ENCODE measurements at places on chromosomes 1 and 21.

DNA sequence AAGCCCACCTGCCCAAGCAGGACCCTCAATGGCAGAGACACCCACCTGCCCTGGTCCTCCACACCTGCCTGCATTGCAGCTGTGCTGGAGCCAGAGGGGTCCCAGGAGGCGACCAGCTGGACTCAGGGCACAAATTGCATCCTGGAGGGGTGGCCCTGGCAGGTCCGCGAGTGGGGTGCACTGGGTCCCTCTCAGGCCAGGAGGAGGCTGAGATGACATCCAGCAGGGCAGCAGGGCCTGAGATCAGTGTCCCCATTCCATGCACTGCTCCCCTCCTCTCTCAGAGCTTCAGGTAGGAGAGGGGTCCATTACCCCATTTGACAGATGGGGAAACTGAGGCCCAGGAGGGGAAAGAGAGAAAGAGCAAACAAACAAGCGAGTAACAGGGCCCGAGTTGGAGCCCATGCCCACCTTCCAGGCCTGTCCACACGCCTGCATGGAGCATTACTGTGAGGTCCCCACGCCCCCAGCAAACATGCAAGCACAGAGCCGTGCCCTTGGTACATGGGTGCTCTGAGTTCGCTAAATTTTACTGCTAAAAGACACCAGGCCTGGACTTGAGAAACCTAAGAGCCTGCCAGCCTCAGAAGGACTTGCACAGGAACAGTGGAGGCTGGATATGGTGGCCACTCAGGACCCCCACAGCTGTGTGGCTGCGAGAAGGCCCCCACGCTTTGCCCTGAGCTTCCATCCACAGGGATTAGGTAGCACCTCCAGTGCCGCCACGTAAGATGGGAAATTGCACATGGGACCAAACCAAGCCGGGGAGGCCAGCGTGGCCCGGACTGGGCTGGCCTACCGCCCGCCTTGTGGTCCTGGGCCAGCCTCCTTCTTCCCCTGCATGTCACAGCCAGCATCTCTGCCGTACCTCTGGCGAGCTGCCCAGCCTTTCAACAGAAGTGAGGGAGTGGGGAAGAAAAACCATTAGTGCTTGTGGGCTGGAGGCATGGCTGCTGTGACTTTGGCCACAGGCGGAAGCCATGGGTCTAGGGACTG is 7.4 kb downstream of the WNT3A start:
- DNase-seq, result no peak

DNA sequence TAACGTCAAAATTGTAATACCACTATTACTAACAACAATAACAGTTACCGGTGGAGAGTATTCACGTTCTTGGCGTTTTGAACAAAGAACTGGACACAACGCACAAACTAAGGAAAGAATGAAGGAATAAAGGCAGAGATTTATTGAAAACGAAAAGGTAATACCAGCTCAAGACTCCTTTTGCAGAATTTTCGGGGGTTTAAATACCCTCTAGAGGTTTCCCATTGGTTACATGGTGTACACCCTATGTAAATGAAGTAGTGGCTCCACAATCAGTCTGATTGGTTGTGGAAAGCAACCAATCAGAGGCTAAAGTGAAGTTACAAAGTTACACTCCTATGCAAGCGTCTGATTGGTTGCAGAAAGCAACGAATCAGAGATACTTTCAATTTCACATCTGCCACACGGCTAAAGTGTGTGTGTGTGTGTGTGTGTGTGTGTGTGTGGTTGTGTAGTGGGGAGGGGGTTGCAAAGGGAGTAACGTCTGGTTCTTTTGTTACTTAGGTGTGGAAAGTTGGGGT is 1.1 kb upstream of the GTF2B start:
- DNase-seq, result peak; percentile 95

DNA sequence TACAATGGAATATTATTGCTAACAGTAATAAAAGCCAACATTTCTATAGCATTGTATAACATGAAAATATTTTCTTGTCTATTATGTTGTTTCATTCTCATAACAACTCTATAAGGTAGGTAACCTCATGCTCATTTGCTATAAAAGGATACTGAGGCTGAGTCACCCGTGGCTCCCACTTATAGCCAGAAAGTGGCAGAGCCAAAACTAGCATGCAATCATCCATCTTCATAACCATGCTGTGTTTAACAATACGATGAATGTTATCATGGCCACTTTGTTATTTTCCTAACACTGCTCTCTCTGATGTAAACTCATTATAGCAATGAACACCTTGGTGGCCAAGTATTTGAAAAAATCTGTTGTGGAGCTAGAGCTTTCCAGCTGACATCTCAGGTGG is 80.8 kb upstream of the JUN start:
- no peak for DNase-seq

- no peak for DNase-seq
Observed at GRCh38 chr1:228403231-228403631, 3.4 kb downstream of the TRIM11 start.

GRCh38 chr1:202145068-202145743 is 669 bp upstream of the ARL8A start:
- DNase-seq, result no peak

- DNase-seq, result no peak
Observed at GRCh38 chr1:209780268-209780667, 4.1 kb downstream of the C1orf74 start.

DNA sequence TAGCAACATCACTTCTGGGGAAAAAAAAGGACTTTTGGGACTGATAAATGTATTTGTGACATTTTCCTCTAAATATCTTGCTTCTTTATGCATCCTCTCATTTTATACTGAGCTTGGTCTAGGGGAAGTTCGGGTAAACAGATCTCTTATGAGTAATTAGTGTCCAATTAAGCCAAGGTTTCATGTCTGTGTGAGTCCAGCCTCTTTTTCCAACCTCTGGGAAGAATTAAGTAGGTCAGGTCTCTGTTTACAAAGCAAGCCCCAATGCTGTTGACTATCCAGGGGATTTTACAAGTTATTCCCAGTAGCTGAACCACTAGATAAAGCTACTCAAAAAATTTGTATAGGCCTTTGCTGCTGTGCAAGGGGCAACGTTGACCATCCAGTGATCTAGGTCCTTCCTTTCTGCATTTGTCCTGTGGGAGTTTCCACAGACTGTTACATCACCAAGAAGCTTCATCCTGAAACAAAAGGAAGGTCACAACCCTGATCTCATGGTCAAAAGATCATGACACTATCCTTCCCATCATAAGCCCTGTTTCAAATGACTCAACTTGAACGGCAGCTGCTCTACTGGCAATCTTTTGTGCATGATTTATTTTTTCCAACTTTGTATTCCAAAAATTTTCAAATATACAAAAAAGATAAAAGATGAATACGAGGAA is 74.3 kb downstream of the ETS2 start:
- peak; percentile 15 for DNase-seq

DNA sequence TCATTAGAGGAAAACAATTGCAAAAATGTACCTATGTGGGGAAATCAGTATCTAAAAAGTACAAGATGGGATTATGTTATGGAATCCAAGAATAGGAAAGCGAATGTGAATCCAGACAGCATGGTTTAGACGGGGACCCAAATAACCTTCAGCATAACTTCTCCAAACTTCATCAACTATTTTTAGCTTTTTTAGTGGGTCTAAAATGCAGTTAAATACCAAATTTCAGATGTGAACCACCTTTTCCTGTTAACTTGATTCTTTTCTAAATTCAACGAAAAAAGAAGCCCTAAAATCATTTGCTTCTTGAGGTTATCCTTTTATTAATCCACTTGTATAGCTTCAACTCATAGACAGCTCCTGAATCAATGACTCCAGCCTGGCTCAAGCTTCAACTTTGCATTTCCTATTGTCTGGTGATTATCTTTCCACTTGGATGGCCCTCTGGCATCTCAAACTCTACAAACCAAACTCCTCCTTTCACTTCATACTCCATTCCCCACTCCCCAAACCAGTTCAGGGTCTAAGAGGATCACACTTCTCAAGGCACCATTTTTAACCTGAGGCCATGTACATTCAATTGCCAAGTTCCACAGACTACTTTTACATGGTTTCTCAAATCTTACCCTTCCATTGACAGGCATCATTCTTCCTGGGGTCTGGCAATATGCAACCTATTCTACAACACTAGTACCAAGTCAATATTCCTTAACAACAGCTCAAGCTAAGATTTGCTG is 7.4 kb downstream of the ERRFI1 start:
- no peak for DNase-seq

GRCh38 chr1:88976235-88976634 is 16.2 kb downstream of the KYAT3 start:
- no peak for DNase-seq

- DNase-seq, result no peak
Observed at GRCh38 chr1:52263153-52263910, 102.7 kb downstream of the CC2D1B start.

DNA sequence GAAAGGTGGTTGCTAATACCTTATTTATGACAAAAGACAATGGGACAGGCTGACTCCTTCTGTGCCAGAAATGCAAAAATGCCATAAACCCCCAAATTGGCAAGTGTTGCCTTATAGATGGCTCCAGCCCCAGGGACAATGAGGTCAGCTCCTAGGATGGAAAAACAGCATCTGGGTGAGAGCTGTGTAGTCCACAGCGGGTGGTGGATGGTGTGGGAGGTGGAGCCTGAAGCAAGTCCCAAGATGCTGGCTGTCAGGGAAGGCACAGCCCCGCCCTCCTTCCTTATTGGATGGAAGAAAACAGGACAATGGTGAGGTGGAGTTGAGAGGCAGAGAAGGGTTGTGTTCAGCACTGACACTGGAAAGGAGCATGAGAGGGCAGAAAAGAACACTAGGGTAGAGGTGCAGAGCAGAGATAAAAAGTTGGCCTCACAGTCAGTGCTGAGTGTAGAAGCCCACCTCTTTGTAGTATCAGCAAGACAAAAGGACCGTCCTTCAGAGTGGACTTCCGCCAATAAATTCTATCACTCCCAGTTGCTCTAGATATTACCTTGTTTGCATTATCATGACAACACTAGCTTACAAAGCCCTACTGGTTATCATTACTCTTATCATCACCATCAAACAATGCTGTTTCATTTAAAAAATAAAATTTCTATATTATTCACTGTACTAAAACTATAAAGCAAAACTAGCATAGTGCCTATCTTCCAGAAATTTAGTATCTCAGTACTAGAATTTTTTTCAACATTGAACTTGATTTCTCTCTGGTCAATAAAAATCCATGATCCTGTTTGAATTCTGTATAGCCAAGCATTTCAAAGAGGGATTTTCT is 3.7 kb upstream of the SDE2 start:
- no peak for DNase-seq

DNA sequence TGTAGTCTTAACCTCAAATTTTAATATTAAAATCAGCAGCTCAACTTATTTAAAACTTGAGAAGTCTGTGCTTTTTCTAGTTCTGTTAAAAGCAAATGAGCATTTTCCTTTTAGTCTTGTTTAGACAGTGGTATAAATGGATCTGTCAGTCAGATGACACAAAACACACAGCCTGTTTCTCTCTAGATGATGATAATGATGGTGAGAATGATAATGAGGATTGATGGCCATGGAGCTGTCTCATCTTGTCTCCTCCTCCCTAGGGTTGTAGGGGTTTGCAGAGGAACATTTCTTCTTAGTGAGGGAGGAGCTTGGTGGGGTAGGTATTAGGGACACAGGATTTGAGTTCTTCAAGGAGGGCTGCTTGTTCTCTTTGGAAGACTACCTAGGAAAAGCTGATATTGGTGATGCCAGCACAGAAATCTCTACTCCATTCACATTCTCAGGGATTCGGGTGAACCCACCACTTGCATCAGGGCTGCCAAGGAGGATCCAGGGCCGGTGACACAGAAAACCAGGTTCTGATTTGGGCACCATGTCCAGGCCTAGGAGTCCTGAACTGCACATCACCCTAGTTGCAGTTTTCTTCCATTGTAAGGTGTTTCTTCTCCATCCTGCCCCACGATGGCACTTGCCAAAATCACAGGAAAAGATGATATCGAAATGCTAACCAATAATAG is 147.6 kb downstream of the RHOU start:
- no peak for DNase-seq

DNA sequence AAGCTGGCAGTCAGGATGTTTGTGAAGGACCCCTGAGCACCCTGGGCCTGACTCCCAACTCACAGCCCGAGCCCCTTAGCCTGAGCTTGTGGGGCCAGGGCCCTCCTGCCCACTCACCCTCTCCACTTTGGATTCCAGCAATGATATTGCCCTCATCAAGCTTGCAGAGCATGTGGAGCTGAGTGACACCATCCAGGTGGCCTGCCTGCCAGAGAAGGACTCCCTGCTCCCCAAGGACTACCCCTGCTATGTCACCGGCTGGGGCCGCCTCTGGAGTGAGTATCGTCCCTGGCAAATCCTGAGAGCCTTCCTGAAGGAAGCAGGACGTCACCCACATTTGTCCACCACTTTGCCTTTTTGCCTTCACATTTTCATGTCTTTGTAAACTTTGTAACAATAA is 5.0 kb downstream of the CTRC start:
- no peak for DNase-seq

GRCh38 chr1:26959722-26960624 is at the start of gene KDF1:
TSS of gene KDF1 (minus strand) at chr1:26960468. CDS start at chr1:26952380, 8,088 bp downstream.
- peak; percentile 83 for DNase-seq

DNA sequence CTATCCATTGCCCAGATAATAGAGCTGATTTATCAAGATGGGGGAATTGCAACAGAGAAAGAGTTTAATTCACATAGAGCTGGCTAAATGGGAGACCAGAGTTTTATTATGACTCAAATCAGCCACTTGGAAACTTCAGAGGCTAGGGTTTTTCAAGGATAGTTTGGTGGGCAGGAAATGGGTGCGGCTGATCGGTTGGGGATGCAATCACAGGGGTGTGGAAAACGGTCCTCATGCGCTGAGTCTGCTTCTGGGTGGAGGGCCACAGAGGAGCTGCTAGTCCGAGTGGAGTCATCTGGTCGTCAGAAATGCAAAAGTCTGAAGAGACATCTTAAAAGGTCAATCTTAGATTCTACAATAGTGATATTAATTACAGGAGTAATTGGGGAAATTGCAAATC is 32.0 kb upstream of the FAM89A start:
- no peak for DNase-seq

DNA sequence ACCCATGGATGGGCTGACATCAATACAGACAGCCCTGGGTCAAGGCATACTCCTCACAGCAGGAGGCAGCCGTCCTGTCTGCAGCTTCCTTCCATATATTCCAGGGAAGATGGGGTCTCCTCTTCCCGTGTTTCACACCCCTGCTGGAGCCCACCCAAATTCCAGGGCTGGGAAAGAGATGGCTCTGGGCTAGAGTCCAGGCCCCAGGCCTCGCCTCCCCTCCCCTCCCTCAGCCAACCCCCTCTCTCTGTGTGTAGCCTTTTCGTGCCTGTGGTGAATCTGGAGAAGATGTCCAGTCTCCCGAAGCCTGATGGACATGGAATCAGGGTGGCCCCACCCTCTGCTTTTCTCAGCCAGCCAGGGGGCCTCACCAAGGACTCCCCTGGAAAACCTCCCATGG is 3.6 kb downstream of the ATXN7L2 start:
- no peak for DNase-seq

DNA sequence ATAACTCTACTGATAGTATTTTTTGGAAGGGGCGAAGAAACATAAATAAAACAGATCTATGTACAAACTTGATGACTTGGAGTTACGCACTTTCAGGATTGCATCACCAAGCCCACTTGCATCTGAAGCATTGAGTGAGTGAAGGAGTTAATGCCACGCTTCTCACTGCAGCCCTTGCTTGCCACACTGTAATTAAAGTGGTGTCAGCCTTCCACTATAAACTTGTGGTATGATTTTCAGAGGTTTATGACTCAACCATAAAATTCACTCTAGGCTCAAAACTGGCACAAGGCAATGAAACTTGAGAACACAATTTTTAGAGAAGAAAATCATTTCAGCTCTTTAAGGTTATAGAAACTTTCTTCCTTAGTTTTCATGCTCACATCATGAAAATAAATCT is 93.9 kb upstream of the PRMT6 start:
- no peak for DNase-seq

- DNase-seq, result no peak
Observed at GRCh38 chr1:221016751-221017150, 137.5 kb downstream of the HLX start.
